ENCODE measurements at places on chromosomes 2 and 18. TPM values are rescaled to one million over a fixed set of nuclear protein-coding genes. Genes with fewer than 3 reads are reported as not detected.

DNA sequence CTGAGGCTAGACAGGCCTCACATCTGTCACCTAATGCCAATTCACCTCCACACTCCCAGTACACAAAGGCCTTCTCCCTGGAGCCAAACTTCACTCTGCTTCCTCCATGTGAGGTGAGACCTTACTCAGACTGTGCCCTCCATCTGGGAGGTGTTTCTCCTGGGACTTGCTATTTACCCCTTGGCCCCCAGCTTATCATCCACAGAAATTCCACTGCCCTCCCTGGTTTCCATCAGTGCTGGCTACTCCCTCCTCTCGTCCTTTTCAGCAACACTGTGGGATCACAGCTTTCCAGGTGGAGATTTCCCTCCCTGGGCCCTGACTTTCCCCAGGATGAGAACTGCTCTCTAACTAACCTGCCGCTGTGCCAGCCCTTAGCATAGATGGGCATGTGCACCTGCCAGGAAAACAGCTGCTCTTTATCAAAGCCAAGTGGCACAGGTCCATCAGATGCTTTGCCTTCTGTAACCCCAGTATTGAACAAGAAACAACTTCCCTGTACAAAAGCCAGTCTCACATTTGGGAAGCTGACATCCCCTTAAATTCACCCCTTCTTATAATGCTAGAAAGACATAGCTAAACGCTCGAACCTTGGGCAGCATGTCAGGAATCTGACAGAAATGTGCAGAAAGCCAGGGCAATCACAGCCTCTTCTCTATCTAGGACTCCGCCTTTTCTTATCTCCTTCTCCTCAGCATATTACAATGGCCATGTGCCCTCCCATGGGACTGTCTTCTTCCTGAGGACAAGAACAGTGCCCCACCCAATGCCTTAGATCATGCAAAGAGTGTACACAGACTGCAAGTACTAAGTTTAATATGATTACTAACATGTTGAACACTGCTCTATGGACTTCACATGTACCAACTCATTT lies 535.5 kb upstream of the ID2 start:
- no peak overlapping the region for H3K4me3 ChIP-seq
- no peak overlapping the region for H3K27ac ChIP-seq
- H3K36me3 ChIP-seq = no peaks in the 10 kb centered on the region
- no peaks in the 10 kb centered on the region for H3K4me1 ChIP-seq

Gene RAPGEF4
- 22.8 TPM for total RNA-seq

- H3K27me3 ChIP-seq = no peaks in the 10 kb centered on the region
- no peak overlapping the region for H3K27ac ChIP-seq
- H3K36me3 ChIP-seq = no peaks in the 10 kb centered on the region
- peak; percentile 42 for DNase-seq
- no peak overlapping the region for H3K4me3 ChIP-seq
These were observed 93.0 kb upstream of the CTDP1 start for GRCh38 chr18:79586436-79587225.

Gene ECEL1
- 7.2 TPM for total RNA-seq

DNA sequence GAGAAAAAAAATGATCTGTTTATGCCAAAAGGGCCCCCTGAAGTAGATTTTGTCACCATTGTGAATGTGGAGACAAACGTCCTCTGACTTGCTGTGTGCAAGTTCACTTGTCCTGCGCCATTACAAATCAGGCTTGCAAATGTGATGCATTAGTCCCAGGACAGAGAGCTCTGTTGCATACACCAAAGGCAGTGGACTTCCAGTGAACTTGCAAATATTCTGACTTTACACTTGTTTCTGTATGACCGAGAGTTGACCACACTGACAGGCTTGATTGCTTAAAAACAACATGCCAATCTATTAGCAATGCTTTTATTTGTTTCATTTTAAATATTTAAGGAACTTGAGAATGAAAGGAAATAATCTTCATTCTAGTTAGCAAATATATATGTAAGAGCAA lies 293.2 kb downstream of the PLCL1 start:
- H3K4me1 ChIP-seq = peaks cover 5% of the 10 kb centered on the region
- DNase-seq = no peak
- no peaks in the 10 kb centered on the region for H3K36me3 ChIP-seq
- no peak overlapping the region for H3K4me3 ChIP-seq

DNA sequence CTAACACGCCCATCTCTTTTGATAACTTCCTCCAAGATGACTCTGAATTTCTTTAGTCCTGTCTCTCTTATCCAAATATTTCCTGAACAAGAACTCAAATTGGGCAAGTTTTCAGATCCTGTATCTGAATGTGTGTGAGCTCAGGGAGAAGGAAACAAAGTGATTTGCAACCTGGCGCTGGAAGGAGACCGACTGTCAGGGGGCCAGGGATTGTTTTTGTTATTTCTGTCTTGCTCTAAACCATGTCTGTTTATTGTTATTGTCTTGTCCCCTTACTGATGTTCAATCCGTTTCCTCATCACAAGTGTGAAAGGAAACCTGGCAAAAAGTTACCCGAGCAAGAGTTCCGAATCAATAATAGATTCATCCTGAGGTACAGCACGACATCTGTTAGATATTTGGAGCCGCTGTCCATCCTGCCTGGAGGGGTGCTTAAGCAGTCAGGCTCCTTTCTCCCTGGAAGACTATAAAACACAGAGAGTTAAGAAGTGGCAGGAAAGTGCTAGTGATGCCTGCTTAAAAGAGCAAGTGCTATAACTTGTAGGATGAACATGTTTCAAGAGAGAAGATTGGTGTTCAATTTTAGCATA lies 132.5 kb upstream of the OSR1 start:
- H3K27ac ChIP-seq = no peak overlapping the region
- DNase-seq = no peak
- no peak overlapping the region for H3K4me3 ChIP-seq
- H3K36me3 ChIP-seq = no peaks in the 10 kb centered on the region
- no peaks in the 10 kb centered on the region for H3K27me3 ChIP-seq

Gene GNLY
- 8.0 TPM for total RNA-seq

DNA sequence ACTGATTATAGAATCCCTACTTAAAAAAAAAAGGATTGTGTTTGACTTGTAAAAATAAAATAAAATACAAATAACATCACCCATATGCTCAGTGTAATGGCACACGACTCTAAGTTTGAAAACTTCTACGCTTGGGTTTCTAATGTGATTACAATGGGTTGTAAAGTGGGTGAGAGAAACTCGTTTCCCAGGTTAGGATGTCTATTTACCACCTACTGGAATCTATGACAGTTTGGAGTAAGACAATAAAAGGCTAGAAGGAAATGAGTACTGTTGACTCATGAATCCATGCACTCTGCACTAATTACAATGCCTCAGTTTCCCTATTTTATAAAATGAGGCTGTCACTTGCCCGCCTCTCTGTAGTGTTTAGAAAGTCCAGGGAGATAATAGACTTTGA lies 204.2 kb upstream of the FBXO11 start:
- H3K27me3 ChIP-seq = no peaks in the 10 kb centered on the region
- no peak for DNase-seq
- H3K4me1 ChIP-seq = no peaks in the 10 kb centered on the region
- H3K27ac ChIP-seq = no peak overlapping the region
- no peak overlapping the region for H3K4me3 ChIP-seq

Gene RAD51AP2
- total RNA-seq = not detected

Gene LRRFIP1
- 234 TPM for total RNA-seq
